ENCODE measurements at places on chromosomes 3 and 15.

DNA sequence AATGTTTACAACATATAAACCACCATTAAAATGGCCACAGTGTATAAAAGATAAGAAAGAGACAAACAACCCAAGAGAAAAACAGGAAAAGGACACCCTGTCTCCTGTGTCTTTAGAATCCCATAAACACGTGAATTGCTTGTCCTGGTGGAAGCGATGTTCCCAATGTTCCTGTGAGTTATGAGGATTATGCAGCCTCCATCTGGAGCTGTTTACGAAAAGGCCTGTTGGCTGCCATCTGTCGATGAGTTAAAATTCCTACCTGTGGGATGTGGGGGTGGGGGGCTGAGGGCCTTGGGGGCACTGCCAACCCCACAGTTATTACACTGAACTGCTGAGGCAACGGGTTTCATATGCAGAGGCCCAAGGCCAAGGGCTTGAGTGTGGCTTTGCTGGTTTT is 13.6 kb downstream of the NISCH start:
- no peak for DNase-seq

- DNase-seq, result no peak
Measured at GRCh38 chr15:51191766-51192165, 97.1 kb upstream of the TNFAIP8L3 start.

- no peak for DNase-seq
Measured at GRCh38 chr3:141401573-141402475, 33.5 kb downstream of the ZBTB38 start.

DNA sequence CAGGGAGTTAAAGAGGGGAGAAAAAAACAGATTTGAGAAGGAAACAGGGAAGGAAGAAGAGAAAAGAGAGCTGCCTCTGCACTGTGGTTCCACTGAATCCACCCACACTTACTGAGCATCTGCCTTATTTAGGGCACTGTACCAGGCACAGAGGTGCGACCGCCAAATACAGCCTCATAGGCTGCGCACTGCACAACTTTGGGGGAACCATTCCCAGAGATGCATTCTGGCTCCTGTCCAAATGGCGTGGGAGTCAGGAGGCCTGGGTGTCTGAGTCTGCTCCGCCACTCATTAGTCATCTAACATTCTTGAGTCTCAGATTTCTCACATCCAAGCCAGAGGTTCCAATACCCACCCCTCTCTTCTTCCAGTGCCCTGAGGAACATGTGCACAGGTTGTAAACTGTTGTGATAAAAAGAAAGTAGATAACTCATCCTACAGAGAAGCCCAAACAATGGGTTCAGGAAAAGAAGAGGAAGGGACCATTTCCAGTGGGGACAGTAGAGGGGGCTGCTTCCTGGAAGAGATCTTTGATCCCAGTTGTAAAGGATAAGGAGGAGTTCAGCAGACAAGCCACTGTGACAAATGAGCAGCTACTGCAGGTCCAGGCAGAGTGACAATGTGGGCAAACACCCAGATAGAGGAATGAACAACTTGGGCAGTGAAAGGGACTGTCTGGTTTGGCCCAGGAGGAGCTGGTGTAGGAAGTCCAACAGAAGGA is 254.6 kb downstream of the UACA start:
- no peak for DNase-seq

DNA sequence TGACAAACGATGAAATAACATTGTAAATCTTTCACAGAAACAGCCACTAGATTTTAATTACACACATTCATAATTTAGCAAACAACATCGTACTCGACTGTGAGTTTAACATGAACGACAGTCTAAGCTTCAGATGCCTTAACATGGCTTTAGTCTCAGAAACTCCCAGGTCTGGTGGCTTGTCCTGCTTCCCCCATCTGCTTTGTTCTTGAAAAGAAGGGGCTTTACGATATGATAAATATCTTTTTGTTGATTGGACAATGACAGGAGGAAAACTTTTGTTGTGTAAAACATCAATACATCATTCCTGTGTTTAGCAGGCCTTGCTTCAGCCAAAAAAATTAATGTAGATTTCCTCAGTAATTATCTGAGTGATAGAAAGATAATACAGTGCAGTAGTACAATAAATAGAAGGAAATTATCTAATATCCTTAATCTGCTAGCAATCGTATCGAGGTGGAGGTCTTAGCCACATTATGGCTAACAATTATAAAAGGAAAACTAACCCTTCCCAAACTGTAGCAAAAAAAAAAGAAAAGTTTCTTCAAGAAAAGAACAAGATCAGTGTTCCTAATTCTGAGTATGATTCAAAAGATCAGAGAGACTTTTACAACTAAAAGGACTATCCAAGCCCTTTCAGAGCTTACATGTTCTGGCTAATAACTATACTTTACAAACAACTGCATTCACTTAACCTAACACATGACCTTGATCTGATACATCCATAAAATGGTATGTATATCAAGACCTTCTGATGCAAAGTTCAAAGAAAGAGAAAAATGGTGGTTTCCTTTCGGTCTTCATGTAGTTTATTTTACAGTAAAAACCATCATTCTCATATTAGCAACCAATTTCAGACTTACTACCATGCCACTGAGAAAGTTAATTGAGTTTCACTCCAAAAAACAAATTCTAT is 535.7 kb downstream of the FOXP1 start:
- no peak for DNase-seq

DNA sequence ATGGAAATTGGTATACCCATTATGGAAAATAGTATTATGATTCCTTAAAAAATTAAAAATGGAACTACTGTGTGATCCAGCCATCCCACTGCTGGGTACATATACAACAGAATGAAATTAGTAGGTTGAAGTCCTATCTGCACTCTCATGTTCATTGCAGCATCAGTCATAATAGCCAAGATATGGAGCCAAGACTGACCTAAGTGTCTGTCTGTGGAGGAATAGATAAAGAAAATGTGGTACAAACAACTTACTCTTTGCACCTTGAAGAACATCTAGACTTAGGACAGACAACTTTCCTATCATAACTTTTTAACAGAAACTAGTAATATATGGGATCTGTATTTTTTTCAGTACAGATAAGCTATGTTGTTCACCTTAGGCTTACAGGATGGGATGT is 30.0 kb upstream of the PPARG start:
- DNase-seq, result no peak

DNA sequence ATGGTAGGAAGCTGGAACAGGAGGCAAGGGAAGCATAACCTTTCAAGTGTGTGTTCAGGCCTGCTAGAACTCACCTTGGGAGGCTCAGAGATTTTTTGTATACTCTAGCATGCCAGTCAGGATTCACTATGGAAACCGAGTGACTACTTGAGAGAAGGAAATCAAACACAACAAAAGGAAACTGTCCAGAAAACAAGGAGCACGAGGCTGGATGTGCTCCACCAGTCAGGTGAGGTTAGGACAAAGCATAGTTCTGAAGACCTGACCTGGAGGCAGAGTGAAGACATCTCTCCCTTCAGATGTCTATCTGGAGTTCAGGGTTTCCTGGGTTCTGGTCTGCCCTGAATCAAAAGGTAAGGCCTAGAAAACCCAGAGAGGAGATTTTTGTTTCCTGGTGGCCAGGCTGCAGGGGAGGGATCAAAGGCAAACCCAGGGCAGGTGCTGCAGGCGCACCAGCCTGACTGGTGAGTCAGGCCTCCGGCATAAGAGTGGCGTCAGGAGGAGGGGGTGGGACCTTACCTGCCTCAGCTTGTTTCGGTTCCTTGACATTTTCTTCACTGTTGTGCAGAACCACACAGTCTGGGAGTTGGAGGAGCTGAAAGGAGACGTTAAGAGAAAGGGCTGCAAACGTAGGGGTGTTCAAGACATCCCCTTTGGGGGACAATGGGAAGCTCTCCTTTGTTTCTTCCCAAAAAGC is 52.2 kb upstream of the OSBPL11 start:
- DNase-seq, result no peak

- no peak for DNase-seq
Measured at GRCh38 chr3:143676021-143676420, 172.2 kb downstream of the SLC9A9 start.

DNA sequence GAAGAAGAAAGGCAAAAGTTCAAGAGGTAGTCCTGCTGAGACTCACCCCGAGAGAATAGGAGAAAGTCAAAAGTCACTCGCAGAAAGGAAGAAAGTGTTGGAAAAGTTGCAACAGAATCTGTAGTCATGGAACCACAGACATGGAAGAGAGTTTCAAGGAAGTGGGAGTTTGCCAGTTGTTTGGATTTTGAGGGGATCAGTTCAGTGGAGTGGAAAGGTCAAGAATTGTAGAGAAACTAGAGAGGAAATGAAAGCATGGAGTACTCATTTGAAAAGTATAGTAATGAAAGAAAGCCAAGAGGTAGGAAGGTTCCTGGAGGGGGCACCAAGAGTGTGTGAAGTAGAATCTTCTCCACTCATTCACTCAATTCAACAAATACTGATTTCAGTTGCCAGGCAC is 34.7 kb downstream of the SPTSSB start:
- DNase-seq, result no peak

DNA sequence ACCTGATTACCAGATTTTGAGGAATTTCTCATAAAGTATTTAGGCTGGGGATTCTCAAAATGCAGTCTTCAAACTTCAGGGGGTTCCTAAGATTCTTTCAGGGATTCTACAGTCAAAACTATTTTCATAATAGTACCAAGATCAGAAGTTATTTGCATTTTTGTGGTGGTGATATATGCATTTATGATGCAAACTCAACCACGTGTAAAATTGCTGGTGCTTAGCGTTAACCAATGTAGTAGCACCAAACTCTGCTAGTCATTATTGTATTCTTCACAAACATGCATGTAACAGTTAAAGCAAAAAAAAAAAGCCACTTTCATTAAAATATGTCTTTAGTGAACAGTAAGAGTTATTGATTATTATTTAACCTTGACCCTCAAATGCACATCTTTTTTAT is 274.9 kb upstream of the DNAJC19 start:
- DNase-seq, result no peak

DNA sequence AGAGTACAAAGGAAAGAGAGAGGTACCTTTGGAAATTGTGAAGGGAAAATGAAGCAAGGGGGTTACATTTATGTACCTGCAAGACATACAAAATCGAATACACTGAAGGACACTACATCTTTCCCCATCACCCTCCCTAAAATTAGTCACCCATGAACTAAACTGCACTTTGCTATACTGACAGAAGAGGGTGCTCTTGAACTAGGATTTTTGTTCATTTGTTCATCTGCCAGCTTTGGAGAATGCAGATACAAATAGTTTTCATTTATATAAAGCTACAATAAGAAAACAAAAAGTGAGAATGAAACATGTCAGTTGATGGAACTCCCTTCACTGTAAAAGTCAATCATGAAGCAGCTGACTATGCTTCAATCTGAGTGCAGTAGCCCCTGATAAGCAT is 55.7 kb downstream of the PCCB start:
- DNase-seq, result no peak

GRCh38 chr3:11199902-11200845 is 45.9 kb downstream of the HRH1 start:
- DNase-seq, result no peak

- no peak for DNase-seq
Measured at GRCh38 chr15:73851689-73852088, 21.7 kb upstream of the TBC1D21 start.

Measured in effector memory CD8-positive, alpha-beta T cell (primary cell).